Stimulated activated CD4-positive, alpha-beta T cell treated with anti-CD3 and anti-CD28 coated beads, Interleukin-2, amount 100 ng/mL, for 4 hours (primary cell): ENCODE measurements at places on chromosomes 12 and 14.

DNA sequence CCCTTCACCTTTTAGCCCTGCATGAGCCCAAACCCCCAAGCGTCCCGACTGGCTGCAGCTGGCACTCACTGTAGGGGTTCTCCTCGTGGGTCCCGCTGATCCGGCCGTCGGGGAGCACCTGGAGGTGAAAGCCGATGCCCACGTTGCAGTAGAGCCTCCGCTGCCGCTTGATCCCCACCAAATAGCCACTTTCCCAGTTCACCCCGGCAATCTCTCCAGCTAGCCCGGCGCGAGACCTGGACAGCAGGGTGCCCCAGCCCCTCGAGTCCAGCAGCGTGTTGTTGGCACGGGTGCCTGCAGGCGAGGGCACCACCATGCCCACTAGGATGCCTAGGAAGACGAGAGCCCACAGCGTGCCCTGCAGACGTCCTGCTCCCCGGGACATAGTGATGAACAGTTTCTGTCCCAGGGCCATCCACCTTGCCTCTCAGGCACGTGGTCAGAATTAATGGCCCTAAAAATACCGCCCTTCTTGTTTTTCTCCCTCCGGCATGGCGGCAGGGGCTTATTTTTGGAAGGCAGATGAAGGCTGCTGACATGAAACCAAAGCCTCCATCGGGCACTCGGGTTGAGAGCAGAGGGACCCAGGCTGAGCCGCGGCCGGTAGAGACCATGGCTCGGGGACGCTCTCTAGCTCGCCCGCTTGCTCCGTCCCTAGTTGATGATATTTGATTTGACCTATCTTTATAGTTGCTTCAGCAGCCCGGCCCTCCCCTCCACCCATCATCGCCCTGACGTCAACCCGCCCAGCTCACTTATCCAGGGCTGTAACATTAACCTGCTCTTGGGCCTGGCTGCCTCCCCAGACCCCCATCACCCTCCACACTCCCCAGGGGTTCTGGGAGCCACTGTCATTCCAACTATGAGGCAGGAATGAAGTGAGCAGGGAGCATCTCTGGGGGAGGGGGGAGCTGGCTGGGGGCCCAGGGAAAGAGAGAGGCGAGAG, at the start of gene FGF6:
FGF6 (minus strand) TSS at position 660 of the 946 bp plus-strand sequence; CDS start at position 415, 245 bp downstream.
- no peak for DNase-seq

DNA sequence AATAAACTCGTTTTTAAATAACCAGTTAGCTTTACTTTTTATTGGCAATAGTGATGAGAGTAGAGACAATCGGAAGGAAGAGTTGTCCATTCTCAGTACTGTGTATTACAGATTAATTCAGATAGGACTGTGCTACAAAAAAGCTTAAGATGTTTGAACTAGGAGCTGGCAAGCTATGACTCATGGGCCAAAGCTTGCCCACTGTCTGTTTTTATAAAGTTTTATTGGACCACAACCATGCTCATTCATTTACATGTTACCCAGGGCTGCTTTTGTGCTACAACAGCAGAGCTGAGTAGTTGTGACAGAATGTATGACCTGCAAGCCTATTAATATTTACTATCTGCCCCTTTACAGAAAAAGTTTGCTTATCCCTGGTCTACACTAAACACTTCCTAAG, 19.4 kb downstream of the GNS start:
- no peak for DNase-seq

DNA sequence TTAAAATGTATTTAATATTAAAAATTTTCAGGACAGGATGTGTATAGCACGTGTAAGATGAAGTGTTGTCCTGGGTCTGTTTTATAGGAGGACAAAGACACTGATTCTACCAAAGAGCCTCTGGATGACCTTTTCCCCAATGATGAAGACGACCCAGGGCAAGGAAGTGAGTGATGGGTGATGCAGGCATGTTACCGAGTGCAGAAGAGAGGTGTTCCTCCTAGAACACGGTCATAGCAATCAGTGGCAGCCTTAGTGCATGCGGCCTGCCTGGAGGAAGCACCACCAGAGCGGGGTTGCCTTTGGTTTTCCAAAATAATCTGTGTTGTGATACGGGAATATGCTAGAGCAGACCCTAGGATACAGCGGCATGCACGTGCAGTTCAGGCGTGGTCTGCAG, 33.0 kb downstream of the KLC1 start:
- DNase-seq, result no peak

DNA sequence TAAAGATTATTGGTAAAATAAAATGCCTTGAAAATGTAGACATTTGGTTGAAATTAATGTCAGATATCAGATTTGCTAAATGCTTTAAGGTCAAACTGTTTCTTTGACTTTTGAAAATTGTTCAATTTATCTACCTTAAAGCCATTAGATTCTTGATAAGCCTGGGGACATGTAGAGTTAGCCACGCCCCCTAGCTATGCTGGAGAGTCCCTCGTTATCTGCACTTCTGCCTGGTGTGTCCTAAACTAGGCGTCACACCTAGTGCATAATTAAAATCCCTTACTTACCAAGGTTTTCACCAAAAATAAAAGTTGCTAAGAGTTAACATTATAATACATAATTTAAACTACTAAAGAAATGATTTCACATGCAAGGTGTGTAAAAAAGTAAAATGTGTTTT, 79.5 kb downstream of the EGLN3 start:
- DNase-seq, result no peak

GRCh38 chr12:69334158-69334557, 14.0 kb upstream of the LYZ start:
- DNase-seq, result no peak

GRCh38 chr12:51122844-51123243, 39.4 kb upstream of the CSRNP2 start:
- no peak for DNase-seq

GRCh38 chr12:48932878-48933277, 7.6 kb upstream of the FKBP11 start:
- no peak for DNase-seq

DNA sequence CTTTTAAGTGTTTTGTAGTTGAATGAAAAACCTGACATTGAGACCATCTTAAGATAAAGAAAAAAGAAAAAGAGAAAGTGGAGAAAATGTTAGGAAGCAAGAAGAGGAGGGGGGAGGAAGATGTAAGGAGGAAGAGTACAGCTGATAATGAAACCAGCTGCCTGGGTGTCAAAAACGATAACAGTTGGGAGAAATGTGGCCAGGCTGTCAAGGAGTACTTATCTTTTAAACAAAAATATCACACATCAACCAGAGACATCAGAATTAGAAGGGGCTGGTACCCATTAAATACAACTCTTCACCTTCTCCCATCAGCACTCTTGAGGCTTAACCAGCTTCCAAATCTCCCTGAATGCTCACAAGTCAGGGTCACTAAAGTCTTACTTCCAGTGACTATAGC, 4.5 kb downstream of the SLC11A2 start:
- no peak for DNase-seq
